Ascending aorta (tissue), 2 donors: ENCODE measurements at places on chromosomes 2 and 18.

GRCh38 chr2:207274530-207275189 lies 108.9 kb upstream of the KLF7 start:
- no peak for DNase-seq

- no peak for DNase-seq
Observed at GRCh38 chr2:39435741-39436591, 1.1 kb downstream of the MAP4K3 start.

- no peak for DNase-seq
Observed at GRCh38 chr18:63199743-63200241, 119.8 kb downstream of the BCL2 start.

- no peak for DNase-seq
Observed at GRCh38 chr2:206112846-206113547, 27.0 kb upstream of the INO80D start.

- DNase-seq = no peak
Observed at GRCh38 chr2:197181491-197181890, 129.1 kb downstream of the ANKRD44 start.
